ENCODE measurements at places on chromosomes 7 and 10.

DNA sequence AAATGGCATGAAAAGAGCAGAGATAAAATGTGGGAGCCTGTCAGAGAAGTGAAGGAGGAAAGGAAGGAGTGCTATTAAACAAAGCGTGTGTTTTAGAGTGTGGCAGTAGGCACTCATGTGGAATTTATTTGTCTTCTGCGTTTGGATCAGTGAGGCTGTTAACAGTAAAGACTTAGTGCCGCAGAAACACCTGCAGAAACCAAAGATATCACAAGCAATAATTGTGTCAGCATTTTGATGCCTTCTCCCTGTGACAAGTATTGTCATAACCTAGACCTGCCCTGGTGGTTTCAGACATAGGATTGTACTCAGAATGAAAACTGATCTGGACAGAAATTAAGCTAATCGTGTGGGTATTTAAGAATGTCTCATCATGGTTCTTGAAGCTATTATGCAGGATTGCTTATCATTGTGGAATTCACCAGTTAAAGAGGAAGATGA lies 191.0 kb downstream of the CAMK1D start:
- no peak for DNase-seq

DNA sequence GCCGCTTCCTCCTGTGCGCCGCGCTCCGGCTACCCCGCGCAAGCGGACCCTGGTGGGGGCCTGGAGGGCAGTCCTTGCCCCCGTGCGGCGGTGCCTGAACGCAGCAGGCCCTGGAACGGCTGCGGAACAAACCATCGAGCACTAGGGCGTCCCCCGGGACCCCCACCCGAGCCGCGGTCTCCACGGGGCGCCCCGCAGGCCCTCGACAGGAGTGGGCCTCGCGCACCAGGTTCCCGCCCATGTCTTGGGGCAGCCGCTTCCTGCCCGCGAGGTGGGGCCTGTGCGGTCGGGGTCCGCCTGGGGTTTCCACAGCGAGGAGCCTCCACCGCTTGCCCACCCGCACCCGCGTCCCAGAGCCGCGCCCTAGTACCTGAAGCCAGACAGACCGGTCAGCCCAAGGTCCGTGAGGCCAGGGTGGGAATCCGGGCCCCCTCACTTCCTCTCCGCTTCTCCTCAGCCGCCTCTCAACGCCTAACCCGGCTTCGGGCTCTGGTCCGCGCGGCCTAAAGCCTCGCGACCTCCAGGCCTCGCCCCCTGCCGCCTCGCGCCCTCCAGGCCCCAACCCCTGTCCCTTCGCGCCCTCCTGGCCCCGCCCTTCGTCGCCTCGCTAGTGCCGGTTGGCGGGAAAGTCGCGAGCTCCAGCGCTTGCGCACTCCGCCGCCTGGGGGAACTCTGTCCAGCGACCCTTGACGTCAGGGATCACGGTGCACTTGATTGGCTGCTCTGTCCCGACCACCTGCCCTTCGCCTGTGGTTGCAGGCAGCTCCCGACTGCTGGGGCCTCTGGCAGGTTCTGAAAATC lies 7.0 kb upstream of the GBX1 start:
- DNase-seq = no peak

DNA sequence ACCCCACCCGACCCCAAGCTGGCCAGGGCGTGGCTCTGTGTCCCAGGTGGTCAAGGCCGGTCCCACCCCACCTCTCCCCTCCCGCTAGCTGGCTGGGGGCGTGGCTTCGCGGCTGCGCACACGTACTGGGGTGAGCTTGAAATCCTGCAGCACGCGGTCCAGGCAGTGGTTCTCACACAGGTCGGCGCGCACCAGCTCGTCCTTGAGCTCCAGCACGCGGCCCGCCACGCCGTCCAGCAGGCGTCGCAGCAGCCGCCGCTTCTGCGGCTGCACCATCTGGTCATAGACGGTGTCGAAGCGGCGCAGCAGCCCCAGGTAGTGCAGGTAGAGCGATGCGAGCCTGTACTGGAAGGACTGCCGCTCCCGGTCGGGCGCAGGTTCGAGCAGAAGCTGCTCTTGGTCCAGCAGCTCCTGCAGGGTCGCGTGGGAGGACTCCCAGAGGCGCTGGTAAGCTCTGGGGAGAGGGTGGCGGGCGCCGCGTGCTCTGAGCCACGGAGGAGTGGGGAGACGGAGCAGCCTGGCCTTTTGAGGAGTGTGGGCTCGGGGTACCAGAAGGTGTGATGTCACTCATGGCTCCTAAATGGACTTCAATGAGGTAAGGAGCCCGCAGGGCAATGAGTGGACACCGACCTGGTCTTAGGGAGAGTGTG lies 5.8 kb downstream of the H2BK1 start:
- DNase-seq = no peak

DNA sequence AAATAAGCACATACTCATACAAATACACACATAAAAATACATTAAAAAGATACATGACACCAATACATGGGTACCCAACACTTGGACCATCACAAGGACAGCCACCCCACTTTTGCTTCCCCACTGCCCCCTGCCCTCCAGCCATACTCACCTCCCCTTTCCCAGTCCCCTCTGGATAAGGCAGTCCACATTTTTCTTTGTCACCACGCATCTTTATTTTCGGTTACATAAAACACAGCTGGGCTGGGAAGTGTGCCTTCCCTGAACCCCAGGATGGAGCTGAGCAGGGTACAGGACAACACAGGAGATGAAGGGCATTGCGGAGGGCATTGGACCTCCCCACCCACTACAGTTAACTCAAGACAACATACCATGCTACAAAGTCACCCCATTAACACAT lies 1.1 kb upstream of the HOXA3 start:
- no peak for DNase-seq

DNA sequence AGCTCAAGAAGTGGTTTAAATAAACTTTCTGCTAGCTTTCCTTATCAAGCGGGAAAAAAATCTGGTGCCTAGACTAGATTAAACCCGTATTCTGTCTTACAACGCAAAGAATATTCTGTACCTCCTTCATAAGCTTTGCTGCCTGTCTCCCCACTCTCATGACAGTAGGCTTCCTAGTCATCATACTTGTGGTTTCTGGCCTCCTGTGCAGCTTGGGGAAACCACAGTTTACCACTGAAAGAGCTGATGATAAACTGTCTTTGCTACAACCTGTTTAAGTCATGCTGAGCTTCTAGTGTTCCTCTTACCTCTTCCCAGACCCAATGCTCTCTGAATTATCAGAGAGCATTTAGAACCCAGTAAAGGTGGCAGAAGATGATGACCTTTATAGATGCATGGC lies 55.0 kb downstream of the PODXL start:
- DNase-seq = no peak

- no peak for DNase-seq
These were observed 7.0 kb upstream of the MYL7 start for GRCh38 chr7:44148166-44148565.

DNA sequence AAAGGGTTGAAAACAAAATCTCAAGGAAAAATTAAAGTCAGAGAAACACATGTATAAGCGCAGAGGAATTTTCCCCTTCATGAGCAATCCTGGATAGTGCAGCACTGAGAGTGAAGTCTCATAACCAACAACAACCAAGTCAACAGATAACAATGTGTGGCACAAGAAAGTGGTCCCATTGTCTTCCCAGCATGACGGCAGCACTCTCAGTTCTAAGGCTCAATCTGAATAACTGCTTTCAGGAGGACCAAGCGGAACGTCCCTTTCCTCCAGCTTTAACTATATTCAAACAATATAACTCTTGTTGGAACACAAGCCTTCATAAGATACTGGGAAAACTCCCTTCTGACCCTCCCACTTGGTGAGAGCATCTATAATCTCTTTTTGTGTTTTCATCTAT lies 137.9 kb downstream of the RAPGEF5 start:
- no peak for DNase-seq

GRCh38 chr7:17623546-17624185 lies 316.6 kb downstream of the SNX13 start:
- DNase-seq = no peak

DNA sequence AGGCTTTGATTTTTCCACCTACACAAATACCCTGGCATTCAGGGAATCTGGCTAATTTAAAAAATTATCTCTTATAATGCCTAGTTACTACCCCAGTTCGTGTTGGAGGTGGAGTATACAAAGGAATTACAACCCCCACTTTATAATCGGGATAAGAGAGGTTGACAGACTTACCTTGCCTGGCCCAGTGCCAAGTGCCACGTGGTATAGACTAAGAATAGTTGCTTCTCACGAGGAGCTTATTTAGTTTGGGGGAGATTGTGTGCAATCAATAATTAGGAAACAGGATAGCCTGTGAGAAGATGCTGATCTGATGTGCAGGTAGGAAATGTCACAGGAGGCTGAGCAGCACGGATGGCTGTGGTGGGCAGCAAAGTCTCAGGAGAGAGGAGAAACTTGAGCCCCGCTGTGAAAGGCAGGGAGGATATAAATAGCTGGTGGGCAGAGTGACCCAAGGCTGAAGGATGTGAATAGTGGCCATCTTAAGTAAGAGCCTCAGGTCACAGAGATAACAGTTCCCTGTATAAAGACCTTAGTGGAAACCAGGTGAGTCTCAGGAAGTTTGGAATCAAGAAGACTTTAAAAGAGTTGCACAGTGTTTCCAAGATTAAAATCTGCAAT lies 11.3 kb upstream of the ATXN7L1 start:
- no peak for DNase-seq

DNA sequence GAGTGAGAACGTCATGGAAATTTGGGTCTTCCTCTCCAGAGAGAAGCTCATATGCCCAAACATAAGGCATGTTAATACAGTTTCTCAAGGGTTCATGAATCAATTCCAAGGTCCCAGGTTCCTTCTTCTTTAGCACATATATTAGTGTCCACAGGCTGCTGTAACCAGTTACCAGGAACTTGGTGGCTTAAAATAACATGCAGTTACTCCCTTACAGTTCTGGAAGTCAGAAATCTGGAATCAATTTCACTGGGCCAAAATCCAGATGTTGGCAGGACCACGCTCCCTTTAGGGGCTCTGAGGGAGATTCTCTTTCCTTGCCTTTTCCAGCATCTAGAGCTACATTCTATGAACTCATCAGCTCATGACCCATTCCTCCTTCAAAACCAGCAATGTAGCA lies 64.8 kb downstream of the MRC1 start:
- no peak for DNase-seq

- no peak for DNase-seq
These were observed 35.0 kb upstream of the PDCD4 start for GRCh38 chr10:110836706-110837105.

Measured in GM12892 (cell line).